ENCODE measurements at places on chromosomes 16 and 17. TPM values are rescaled to one million over a fixed set of nuclear protein-coding genes. Genes with fewer than 3 reads are reported as not detected.

PRDM7 gene
- total RNA-seq, result not detected

PPM1D gene
- 12.0 TPM for total RNA-seq

CCDC40 gene
- 2.7 TPM for total RNA-seq

CDH3 gene
- 628 TPM for total RNA-seq

KCNJ2 gene
- not detected for total RNA-seq

CIAPIN1 gene
- total RNA-seq, result 60.8 TPM

FBXO47 gene
- total RNA-seq, result not detected

TEX14 gene
- total RNA-seq, result 0.24 TPM

RAB37 gene
- not detected for total RNA-seq

HP gene
- not detected for total RNA-seq

GOSR2 gene
- 56.8 TPM for total RNA-seq

TBC1D3G gene
- total RNA-seq, result not detected

GFER gene
- total RNA-seq, result 30.7 TPM

CCL16 gene
- total RNA-seq, result not detected

RGS9 gene
- 3.5 TPM for total RNA-seq

GPT2 gene
- total RNA-seq, result 81.5 TPM

KRTAP16-1 gene
- not detected for total RNA-seq

PDPR gene
- 21.3 TPM for total RNA-seq

C16orf54 gene
- not detected for total RNA-seq

GSG1L gene
- not detected for total RNA-seq

PRSS27 gene
- 2.1 TPM for total RNA-seq

OR1E2 gene
- total RNA-seq, result not detected

OTOP3 gene
- not detected for total RNA-seq

KRTAP4-4 gene
- not detected for total RNA-seq

SULT1A2 gene
- 0.67 TPM for total RNA-seq

ARHGAP23 gene
- total RNA-seq, result 43.0 TPM

CD19 gene
- total RNA-seq, result not detected

NPIPB6 gene
- total RNA-seq, result 2.0 TPM

RBFOX1 gene
- total RNA-seq, result not detected

FBXW10B gene
- 1.0 TPM for total RNA-seq

CCL7 gene
- not detected for total RNA-seq

SLC13A5 gene
- total RNA-seq, result not detected

ATP2C2 gene
- not detected for total RNA-seq

KRT23 gene
- 1.5 TPM for total RNA-seq

Measured in mammary epithelial cell (primary cell).